C1 segment of cervical spinal cord (tissue), 14 donors: ENCODE measurements at places on chromosomes 1 and 21.

DNA sequence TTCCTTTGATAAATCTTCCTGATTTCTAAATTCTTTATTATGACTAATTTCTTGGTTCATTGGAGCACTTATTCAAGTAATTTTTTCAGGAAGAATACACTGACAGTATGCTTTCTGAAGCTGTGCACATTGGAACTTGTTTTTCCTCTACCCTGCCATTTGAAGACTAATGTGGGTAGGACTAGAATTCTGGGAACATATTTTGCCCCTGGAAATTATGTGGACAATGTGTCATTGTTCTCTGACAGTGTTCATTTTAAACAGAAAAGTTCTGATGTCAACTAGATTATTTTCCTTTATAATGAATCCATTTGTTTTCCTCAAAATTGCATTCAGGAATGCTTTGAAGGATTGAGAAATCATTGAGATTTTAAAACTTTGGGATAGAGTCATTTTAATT, 34.8 kb upstream of the ST6GALNAC5 start:
- DNase-seq: no peak

- no peak for DNase-seq
These were observed 56.9 kb downstream of the LYST start for GRCh38 chr1:235809688-235810397.

- no peak for DNase-seq
These were observed 78.5 kb upstream of the BMP8A start for GRCh38 chr1:39412892-39413291.

- DNase-seq: no peak
These were observed 1.3 kb downstream of the GLRX2 start for GRCh38 chr1:193103759-193104501.

- DNase-seq: peak; percentile 65
These were observed 101.2 kb downstream of the NFIA start for GRCh38 chr1:61183471-61184039.

- no peak for DNase-seq
These were observed 59.3 kb downstream of the FH start for GRCh38 chr1:241460098-241460873.

DNA sequence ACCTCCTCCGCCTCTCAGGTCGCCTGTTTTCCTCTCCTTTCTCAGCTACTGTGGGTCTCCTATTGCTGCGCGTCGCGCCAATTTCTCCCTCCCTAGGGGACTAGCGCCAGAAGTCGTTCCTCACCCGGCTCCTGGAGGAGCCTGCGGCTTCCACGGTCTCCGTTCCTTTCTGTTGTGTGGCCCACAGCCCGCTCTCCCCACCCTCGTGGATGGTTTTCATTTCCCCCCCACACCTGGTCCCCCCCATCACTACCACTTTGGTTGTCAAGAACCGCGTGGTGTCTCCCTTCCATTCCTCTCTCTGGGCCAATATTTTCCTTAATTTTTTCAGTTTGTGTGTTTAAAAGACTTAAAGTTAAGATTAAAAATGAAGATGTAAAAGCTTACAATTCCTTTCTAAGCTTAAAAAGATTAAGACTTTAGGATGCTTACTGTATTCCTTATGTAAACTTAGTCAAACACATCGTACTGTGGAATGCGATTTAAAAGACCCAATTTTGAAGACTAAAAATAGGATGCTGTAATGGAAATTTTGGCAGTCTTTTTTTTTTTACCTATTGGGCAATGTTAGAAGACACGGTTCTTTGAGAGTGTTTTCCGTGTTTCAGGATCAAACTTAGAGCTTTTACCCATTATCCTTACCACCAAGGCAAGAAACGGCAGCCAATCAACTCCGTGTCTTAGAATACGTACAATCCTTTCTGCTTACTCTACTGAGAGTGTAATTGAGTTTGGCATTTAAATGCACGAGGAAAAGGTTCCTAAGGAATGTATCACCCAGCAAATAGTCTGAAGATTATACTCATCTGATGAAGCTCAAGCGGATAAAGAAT, 773 bp downstream of the CNST start:
- DNase-seq: peak; percentile 76

DNA sequence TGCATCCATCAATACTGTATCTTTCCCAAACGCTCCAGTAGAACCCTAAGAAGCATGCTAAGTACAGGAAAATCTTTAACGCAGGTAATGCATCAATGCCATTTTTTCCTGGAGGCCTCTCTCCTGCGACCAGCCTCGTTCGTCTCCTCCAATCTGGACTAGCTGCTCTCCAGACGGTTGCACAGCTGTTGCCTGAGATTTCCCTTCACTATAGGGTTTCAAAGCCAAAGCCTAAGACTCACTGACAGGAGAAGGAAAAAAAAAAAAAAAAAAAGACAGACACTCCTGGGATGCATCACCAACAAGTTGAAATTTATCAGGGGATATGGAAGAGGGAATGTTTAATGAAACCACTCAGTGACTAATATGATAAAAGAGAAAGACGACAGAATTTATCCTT, 93.0 kb downstream of the APP start:
- DNase-seq: peak; percentile 70

DNA sequence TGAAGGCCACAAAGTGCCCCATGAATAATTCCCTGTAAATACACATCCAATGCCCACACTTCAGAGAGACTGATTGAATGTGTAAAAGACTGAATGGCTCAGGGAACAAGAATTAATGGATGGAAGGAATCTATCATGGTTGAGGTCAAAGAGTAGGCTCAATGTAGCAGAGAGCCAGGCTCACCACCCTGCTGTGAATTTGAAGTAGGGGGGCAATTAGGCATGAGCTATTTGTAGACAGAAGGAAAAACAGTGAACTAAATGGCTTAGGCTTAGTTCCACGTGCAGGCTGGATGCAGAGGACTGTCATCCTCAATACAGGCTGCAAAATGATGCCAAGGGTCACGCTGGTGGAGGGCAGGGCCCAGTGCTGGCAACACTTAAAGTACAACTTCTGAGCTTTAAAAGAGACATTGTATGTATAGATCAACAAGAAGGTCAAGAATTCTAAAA, 22.9 kb upstream of the IGSF3 start:
- DNase-seq: no peak

DNA sequence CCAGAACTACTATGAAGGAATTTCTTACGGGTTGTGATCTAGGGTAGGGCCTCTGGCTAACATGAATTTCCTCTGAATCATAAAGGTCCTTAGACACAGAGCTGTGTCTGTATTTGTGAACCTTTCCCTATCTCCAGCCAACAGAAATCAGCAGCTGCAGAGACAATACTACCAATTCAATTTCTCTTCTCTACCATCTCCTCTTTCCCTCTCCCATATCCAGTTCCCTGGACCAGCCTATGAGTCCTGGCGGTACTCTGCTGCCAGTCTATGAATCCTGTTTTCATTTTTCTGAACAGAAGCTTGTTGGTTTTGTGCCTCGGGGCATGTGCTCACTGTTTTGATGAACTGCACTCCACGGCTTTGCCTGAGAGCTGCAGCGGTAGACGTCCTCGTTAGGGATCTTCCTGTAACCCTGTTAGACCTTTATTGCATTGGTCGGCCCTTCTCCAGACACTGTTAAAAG, 458.0 kb upstream of the VAMP3 start:
- DNase-seq: no peak

GRCh38 chr1:183807549-183808168, 2.7 kb downstream of the RGL1 start:
- DNase-seq: no peak

DNA sequence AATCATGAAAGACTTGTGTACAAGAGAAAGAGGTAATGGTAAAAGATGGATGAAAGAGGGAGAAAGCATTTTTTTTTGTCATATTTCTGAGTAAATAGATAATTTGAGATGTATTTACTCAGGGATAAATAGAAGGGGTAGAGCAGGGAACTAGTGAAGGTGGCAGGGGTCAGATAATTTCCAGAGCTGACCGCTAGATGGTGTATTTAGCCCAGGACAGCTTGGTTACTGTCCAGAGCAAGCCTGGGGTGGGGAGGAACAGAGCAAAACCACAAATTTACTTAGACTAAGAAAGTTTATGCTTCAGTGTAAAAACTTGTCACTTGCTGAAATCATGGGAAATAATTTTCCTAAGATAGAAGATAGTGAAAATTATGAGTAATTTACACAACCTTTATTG, 91.5 kb downstream of the XCL2 start:
- DNase-seq: no peak

GRCh38 chr1:217311766-217312165, 319.1 kb downstream of the GPATCH2 start:
- DNase-seq: no peak

DNA sequence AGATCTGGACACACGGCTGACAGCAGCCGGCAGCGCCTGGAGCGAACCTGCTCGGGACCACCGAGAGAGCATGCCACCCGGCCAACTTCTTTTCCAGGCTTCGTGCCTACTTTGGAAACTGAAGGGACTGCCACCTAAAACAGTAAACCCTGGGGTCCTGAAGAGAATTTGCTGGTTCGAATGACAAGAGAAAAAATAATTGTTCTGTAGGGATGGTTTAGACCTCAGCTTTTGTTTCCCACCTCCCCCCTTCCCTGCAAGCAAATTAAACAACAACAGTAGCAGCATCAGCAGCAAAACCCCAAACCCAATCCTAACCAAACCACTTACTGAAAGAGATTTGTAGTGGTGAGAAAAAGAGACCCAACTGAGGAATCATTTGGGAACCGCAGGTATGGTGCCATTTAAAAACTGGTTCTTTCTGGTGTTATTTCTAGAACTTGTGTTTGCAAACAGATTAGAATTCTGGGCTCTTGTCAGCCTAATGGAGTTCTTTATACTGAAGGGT, 105.6 kb downstream of the LEPR start:
- no peak for DNase-seq

DNA sequence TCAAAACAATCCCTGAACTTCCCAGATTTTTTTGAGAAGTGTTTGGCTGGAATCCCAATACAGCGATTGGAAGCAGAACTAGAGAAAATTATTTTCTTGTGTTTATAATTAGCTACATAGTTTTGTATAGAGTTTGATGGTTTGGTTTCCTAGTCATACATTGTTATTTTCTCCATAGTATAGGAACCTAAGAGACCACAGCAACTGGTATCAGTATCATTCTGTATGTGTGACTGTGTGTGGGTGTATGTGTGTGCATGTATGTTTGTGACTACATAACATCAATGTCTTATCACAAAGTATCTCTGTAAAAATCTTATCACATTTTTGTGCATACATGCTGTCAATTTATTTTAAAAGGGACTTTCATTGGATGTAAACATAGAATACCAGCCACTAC, 780.5 kb downstream of the MRPL39 start:
- no peak for DNase-seq

DNA sequence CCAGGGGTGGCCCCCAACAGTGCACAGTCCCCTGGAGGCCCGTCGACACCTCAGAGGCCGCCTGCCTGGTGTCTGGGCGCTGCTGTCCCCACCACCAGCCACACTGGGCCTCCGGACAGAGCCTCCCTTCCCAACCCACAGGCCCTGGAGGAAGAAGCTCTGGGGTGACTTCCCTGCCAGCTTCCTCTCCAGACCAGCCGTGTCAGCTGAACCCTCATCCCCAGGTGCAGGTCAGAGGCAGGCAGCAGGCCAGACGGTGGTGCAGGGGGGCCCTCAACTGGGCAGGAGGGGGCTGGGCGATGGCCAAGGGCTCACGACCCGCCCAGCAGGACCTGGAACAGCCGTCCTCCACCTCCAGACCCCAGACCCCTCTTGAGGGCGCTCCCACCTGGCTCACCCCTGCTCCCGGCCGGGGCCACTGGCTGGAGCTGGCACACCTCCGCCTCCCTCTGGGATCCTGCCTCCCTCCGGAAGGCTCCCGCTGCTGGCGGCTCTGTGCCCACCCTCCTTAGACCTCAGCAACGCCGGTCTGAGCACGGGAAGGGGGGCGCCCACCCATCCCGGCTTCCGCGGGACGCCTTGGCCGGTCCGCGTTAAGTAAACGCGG, 520 bp downstream of the TNFRSF18 start:
- DNase-seq: no peak

- no peak for DNase-seq
These were observed 46.3 kb upstream of the CFAP298 start for GRCh38 chr21:32658524-32658923.

GRCh38 chr1:242641461-242641860, 117.0 kb upstream of the PLD5 start:
- no peak for DNase-seq

GRCh38 chr1:159040893-159041724, 31.4 kb downstream of the IFI16 start:
- no peak for DNase-seq

DNA sequence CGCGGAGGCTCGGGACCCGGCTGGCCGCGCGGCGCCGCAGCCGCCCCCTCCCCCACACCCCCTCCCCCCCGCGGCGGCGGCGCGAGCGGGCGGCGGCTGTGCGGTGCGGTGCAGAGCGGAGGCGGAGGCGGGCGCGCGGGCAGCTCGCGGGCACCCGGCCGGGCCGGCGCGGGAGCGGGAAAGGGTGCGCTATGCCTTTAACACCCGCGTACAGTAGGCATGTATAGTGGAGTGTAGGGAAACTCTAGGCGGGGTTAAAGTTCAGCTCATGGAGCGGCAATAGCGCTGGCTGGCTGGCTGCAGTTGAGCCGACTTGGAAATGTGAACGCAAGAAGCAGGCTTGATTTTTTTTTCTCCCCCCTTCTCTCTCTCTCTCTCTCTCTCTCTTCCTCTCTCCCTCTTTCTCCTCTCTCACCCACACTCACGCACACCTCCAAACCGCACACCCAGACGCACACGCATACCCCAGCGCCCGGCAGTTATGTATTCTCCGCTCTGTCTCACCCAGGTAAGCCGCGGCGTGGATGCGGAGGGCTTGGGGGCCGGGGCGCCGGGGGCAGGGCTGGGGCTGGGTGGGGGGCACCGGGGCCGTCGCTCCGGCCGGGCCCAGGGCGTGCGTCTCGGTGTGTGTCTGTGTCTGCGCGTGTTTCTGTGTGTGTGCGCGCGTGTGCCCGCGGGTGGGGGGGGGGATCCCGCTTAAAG, at the start of gene NFIA:
TSS of gene NFIA (plus strand) at position 251 of the 702 bp plus-strand sequence.
- peak; percentile 74 for DNase-seq

DNA sequence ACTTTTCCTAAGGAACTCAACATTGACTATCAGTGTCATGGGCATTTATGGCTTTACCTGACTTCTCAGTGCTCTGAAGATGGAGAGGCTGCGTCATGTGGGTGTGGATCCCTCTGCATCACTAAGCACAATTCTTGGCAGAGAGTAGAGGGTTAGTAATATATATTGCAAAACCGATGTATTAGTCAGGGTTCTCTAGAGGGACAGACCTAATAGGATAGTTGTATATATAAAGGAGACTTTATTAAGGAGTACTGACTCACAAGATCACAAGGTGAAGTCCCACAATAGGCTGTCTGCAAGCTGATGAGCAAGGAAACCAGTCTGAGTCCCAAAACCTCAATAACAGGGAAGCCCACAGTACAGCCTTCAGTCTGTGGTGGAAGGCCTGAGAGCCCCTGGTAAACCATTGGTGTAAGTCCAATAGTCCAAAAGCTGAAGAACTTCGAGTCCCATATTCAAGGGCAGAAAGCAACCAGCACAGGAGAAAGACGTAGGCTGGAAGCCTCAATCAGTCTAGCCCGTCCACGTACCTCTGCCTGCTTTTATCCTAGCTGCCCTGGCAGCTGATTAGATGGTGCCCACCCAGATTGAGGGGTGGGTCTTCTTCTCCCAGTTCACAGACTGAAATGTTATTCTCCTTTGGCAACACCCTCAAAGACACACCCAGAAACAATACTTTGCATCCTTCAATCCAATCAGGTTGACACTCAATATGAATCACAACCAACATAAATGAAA, 159.7 kb upstream of the NRIP1 start:
- DNase-seq: no peak
